ENCODE measurements at places on chromosomes 5 and 9.

DNA sequence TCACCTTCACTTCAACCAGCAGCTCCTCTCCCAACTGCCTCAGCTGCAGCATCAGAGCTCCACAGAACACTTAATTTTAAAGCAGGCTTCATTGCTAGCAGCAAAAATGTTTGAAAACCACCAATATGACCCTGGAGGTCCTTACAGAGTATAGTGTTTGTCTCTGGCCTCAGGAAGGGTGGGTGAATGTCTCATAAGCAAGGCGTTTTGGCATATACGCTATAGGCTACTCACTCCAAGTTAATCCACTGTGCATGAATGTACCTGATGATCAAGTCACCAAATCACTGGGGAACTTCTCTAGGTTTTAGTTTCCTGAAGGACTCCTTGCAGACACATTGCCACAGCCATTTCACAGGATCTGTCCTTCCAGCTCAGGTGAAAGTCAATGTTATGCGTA is 125.3 kb downstream of the GABBR2 start:
- no peak for DNase-seq

DNA sequence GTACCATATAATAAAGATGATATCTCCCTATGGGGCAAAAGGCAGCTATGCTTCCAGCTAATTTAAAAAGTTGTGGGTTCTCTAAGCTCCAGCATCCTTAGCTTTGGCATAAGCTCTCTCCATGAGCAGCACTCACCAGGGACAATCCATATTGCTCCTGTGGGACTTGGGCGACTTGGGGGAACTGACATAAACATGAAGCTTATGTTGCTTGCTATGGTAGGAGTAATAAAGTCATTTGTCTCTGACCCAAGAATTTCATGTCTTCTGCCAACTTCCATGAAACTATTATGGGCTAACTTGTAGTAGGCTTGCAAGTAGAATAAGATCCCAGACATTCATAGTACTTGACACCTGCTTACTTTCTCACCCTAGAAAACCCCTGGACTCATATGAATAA is 36.2 kb upstream of the TLE4 start:
- DNase-seq = no peak

DNA sequence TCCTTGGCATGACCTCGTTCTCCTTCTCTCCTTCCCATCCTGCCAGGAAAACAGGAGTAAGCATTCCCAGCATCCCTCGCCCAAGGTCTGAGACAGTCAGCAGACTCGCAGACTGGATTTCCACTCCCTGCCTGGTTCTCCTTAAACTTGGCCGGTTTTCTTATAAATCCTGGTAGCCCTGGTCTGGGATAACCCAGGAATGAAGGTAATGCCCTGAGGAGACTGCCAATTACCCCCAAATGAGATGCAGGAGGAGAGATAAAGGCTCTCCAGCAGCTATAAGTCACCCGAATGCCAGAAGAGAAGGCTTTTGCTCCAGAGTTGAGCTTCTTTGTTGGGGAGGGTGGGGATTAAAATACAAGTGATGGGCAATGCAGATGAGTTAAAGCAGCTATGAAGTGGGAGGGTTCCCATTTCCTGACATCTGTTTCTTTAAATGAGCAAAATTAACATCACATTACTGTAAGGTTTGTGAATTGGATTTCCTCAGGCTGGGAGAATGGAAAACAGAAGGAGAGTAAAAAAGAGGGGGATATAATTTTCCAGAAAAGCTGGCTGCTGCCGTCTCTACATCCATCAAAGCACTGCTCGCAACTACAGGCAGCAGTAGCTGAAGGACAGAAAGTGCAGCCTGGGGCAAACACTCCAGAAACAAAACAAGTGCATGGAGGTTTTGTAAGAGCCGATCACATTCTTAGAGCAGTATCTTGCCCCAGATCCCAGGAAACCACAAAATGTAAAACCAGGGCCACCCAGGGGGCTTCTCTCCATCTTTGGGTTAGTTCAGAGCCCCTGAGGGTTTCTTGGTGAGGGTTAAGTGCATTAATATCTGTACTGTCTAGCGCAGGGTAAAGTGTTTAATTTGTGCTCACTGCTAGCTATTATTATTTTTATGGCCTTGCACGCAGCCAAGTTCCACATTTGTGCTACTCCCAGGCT is 177.6 kb upstream of the PANK3 start:
- no peak for DNase-seq

- DNase-seq = no peak
Measured at GRCh38 chr5:142539154-142539740, 146.6 kb downstream of the FGF1 start.

- no peak for DNase-seq
Measured at GRCh38 chr9:109454041-109454440, 44.1 kb downstream of the PTPN3 start.

DNA sequence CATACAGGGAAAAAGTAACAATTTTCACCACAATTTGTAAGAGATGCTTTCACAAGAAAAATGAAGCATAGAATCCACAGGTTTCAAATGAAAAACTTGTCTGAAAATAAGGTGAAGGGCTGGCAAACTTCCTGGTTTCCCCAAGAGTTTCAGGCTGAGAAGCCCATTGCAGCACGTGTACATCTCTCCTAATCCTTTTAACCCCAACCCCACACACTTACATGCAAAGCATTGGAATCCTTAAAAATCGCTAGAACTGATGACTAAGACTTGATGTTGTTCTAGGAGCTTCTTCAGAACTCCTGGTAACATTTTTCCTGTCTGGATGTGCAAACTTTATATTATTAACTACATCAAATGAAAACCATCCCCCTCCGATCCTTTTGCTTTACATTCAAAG is 317.8 kb upstream of the RGMB start:
- no peak for DNase-seq

DNA sequence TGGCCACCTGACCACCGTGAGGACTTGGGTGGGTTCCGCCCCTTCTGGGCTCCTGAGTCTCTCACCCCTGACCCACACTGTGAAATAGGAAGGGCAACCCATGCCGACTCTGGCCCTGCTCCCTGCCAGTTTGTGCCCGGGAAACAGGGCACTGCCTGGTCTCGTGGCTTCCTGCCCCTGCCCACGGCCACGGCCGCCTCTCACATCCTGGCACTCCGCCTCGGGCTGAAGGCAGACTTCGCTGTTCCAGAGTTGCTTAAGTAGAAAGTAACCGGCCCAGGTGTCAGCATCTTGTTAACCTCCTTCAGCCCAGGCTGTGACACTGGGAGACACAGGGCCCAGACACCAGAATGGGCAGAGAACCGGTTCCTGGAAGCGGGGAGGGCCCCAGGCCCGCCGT is 68.7 kb upstream of the RNU6ATAC start:
- DNase-seq = no peak

GRCh38 chr5:160044391-160044804 is 35.5 kb downstream of the TTC1 start:
- DNase-seq = no peak

DNA sequence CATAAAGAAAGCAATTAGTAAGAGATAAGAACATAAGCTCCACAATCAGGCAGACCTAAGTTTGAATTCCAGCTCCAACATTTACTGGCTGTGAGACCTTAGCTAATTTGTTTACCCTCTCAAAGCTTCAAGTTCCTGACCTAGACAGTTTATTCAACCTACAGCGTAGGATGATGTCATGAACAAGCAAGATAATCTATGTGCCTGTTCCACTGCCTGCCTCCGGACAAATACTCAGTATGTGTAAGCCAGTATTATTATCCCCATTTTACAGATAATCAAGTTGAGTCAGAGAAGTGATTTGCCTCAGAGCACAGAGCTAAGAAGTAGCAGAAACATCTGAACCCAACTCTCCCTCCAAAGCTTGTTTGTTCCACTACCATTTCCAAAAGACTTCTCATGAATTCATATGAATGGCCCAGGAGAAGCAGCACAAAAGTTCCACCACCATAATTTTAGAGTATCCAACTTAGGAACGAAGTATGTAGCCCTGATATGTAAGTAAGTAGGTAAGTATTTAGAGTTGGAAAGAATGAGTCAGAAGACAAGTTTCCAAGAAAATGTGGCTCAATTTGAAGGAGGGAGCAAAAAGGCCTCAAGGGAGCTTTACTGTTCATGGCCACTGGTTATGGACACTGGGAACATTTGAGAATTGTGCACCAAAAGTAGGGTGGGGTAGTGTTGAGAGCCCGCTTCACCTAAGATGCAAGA is 398.2 kb downstream of the NFIB start:
- DNase-seq = no peak

DNA sequence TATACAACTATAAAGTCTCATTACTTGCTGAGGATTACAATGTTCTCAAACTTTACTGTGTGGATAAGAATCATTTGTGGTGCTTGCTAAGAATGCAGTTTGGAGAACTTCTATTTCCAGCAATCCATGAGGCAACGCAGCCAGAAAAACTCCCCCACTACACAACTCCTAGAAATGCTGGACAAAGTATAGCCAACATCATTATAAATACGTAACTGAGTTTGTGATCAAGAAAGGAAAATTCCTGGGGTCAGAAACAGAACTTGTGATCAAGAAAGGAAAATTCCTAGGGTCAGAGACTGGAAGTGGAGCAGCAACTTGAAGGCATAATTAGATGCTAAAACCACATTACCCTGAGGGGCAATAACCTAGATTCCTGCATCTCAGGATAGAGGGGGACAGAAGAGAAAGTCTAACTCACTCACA is 81.1 kb downstream of the MAT2B start:
- DNase-seq = no peak

DNA sequence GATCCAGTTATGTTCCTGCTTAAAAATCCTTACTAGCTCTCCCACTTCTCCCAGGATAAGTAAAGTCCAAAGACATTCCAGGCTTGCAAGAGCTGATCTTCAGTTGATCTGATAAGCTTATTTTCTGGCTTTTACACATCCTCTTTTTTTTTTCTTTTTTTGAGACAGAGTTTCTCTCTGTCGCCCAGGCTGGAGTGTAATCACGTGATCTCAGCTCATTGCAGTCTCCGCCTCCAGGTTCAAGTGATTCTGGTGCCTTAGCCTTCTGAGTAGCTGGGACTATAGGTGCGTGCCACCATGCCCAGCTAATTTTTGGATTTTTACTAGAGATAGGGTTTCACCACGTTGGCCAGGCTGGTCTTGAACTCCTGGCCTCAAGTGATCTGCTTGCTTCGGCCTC is 37.3 kb upstream of the PTPN3 start:
- no peak for DNase-seq
